ENCODE measurements at places on chromosomes 3 and 15. TPM values are rescaled to one million over a fixed set of nuclear protein-coding genes. Genes with fewer than 3 reads are reported as not detected.

Gene SMAD6
- total RNA-seq, result 48.9 TPM

Gene PLS1
- 0.16 TPM for total RNA-seq

Gene ESYT3
- under 0.01 TPM for total RNA-seq

Gene CCDC174
- 8.1 TPM for total RNA-seq

Gene LTK
- total RNA-seq, result not detected

Gene EIF1B
- total RNA-seq, result 22.9 TPM
